ENCODE measurements at places on chromosomes 3 and 15. TPM values are rescaled to one million over a fixed set of nuclear protein-coding genes. Genes with fewer than 3 reads are reported as not detected.

- peak; percentile 9 for DNase-seq
These were observed 105.1 kb downstream of the ZMAT3 start for GRCh38 chr3:178966299-178967176.

DNA sequence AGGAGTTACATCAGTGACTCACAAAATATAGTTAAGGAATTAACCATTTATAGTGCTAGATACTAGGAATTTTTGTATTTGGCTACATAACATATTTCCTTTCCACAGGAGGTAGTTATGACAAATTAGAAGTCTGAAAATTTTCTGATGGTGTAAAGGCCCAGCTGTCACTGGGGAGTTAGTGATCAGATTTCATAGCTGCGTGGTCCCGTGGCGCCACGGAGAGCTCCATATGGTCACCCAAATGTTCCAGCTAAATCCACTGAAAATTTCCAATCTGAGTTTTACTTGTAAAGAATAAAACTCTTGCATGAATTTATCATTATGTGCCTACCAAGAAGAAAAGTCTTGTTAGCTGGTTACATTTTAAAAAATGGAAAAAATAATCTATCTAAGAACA lies 368.9 kb upstream of the PLSCR5 start:
- no peak for DNase-seq

GRCh38 chr15:66619152-66619903 lies 53.5 kb upstream of the LCTL start:
- DNase-seq, result no peak

Gene PLSCR2
- polyA plus RNA-seq, result 1.6 TPM

Gene KLHL40
- polyA plus RNA-seq, result 0.06 TPM

Gene ZKSCAN7
- polyA plus RNA-seq, result 15.8 TPM

Gene CMC1
- polyA plus RNA-seq, result 27.4 TPM

DNA sequence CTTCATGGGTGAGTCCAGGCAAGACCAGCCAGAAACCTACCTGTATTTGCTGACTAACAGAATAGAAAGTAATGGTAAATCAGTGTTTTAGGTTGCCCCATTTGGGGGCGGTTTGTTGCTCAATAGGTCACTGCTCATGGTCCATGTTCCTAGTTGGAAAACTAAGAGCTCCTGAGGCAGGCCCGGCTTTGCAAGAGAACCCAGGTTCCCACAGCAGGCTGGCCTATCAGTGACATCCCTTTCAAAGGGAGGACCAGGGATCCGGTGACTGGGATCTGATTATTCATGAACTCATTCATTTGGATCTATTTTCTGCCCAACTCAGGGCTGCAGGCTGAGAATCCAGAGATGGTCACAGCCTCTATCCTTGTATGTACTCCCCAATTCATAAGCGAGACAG lies 163.9 kb downstream of the WNT7A start:
- DNase-seq, result no peak

- DNase-seq, result no peak
These were observed 33.3 kb upstream of the ATG7 start for GRCh38 chr3:11238880-11239279.

Gene SERINC4
- 0.49 TPM for polyA plus RNA-seq

Gene LRTM1
- not detected for polyA plus RNA-seq

GRCh38 chr3:148911592-148911991 lies 46.5 kb downstream of the CPA3 start:
- no peak for DNase-seq

- DNase-seq, result no peak
These were observed 13.2 kb upstream of the LARP6 start for GRCh38 chr15:70866982-70867641.

GRCh38 chr3:58167431-58168351 lies 43.1 kb downstream of the DNASE1L3 start:
- DNase-seq, result no peak

DNA sequence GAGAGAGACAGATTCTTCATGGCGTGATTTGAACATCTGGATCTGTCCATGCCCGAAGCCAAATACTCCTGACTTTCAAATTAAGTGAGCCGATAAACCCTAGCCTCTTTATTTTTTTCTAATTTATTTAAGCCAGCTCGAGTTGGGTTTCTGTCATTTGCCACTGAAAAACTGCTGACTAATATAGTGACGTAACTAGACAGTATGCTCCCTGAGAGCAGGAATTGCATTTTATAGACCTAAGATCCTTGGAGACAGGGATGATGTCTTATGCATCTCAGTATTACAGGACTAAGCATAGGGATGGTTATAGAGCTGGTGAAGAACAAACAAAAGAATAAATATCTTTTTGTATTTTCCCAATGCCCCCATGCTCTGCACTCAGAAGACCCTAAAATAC lies 4.6 kb downstream of the LHFPL4 start:
- DNase-seq, result no peak

DNA sequence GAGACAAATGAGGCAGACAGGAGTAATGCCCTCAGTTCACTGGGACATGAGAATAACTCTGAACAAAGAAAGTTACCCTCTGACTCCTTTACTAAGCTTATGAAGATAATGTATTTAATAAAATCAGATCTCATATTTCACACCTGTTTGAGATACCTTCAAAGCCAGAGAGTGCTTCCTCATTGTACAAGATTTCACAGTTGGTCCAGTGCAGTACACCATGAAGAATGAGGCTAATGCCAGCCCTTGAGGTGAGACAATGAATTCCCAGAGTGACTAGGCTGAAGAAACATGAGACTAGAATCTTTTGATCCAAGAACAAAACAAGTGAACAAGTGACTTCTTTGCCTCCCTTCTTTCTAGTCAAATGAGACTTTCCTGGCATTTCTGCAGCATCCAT lies 1133.8 kb downstream of the TUSC7 start:
- DNase-seq, result no peak

Gene MST1R
- polyA plus RNA-seq, result 1.7 TPM

DNA sequence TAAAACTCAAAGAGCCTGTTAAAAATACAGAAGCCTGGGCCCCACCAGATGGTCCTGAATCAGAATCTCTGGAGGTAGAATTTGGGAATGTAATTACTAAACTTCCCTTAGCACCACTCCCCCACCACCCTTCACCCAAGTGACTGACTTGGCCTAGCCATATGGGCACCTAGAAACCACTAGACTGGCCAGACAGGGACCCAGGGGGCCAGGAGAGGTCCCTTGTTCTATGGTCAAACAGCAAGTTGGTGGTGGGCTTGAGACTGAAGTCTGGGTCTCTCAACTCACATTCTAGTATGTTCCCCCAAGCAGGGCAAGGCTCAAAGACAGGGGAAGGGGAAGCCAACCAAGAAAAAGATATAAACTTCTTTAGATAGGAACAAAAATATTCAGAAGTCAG lies 301.5 kb upstream of the TLE3 start:
- no peak for DNase-seq

GRCh38 chr15:73870700-73871408 lies 2.5 kb upstream of the TBC1D21 start:
- no peak for DNase-seq

DNA sequence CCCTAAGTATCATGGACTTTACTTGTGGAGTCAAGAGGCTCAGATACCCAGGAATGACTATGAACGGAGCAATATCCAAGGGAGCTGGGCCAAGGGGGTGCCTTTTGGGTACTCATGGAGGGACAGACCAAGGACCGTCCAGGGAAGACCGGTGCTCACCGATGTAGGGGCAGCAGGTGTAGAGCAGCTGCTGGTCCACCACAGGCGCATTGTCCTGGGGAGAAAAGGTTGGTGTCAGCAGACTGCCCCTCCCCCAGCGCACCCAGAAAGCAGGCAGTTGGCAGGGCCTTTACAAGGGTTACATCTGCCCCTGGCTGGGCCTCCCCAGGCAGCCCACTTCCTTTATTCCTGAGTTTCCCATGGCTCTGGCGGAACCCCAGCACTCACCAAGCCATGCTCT lies 7.5 kb downstream of the CDAN1 start:
- no peak for DNase-seq

DNA sequence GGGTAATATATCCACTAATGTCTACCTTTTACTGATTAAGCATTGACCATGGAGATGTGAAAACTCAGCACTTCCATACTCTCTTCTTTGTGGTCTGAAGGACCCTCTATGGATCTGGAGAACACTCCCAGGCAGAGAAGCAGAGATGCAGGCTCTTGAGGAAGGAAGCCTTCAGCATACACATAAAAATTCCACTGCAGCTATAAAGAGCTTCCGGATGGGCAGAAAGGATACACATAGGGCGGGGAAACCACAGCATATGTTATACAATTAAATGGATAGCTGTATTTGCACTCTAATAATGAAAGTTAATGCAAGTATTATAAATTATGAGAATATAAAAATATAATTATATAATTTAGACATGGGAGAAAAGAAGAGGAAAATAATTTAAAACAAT lies 1258.2 kb upstream of the ALCAM start:
- DNase-seq, result no peak

DNA sequence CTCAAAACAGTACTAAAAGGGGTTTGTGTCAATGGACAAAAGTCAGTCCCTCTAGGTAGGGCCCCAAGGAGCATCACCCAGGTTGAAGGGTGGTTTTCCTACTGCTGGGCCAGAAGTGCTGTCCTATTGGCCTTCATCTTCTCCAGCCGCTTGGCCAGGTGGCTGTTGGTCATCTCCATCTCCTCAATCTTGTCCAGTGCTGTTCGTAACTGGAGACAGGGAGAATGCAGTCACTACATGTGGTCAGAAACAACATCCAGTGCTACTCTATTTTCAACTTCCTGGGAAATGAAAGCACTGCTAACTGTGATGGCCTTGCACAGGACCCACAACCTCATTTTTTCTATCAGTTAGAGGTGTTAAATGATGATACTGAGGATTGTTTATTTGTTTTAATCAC lies 60.4 kb downstream of the MLH1 start:
- DNase-seq, result no peak

GRCh38 chr3:60764870-60765269 lies 486.4 kb downstream of the FHIT start:
- no peak for DNase-seq

Gene ZNF385D
- 8.2 TPM for polyA plus RNA-seq

- DNase-seq, result no peak
These were observed 13.1 kb upstream of the SETD5 start for GRCh38 chr3:9384141-9384828.

Gene PFKFB4
- polyA plus RNA-seq, result 4.0 TPM

DNA sequence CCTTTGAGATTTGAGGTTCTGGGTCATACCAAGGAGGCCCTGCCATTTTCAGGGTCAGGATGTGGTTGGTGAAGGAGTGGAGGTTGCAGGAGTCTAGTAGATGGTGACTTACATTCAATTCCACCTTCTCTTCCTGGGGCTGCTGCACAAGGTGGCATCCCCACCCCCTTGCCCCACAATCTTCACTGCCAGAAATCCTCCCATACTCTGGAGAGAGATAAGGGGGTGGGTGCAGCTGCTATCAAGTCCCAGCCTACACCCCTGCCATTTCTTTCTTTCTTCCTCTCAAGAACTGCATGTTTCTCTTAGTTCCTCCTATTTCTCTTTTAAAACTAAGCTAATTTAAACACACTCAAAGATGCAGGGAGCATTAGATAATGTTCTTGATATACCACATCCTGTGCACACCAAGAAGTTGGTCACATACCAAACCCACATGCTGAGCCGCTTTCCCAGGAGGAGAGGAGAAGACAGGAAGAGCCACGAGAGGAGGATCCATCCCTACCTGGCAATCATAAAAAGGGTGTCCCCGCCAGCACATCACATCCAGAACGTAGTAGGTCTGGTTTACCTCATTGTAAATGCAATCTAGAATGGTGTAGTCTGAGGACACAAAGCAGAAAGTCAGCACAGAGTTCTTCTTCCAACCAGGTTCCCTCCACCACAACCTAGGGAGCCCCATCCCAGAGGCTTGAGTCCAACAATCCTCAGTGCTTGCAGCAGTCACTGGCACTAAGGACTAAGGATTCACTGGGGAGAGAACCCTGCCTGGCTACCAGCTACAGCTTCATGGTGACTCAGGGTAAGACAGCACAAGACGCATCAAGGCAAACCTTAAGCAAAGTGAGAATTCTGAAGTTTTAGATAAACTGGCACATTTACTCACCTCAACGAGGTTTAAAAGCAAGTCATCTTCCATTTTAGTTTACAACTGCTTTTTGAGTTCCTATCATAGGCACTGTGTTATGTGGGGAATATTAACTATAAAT lies 18.5 kb downstream of the SNUPN start:
- no peak for DNase-seq

Data from renal cortex interstitium (tissue), 15 donors.